CD4-positive, alpha-beta memory T cell (primary cell): ENCODE measurements at places on chromosomes 2 and 18. TPM values are rescaled to one million over a fixed set of nuclear protein-coding genes. Genes with fewer than 3 reads are reported as not detected.

GNAL gene
- total RNA-seq, result 0.26 TPM

CD8A gene
- 1.9 TPM for total RNA-seq

MAP2 gene
- 0.47 TPM for total RNA-seq

WNT10A gene
- 12.4 TPM for total RNA-seq

GFPT1 gene
- total RNA-seq, result 25.8 TPM

FAHD2A gene
- total RNA-seq, result 33.9 TPM

PAIP2B gene
- total RNA-seq, result 11.0 TPM

TFCP2L1 gene
- 0.06 TPM for total RNA-seq

OTOS gene
- not detected for total RNA-seq

MRPS9 gene
- 22.0 TPM for total RNA-seq

PPP1R1C gene
- not detected for total RNA-seq

BMP10 gene
- not detected for total RNA-seq

APLF gene
- 9.5 TPM for total RNA-seq

COPS8 gene
- 33.4 TPM for total RNA-seq

TMEM198 gene
- total RNA-seq, result 0.76 TPM

MDH1B gene
- total RNA-seq, result 0.17 TPM

UCN gene
- total RNA-seq, result 5.4 TPM

ALKAL2 gene
- not detected for total RNA-seq

LPIN2 gene
- total RNA-seq, result 103 TPM

CIB4 gene
- total RNA-seq, result not detected

ANKRD30BL gene
- total RNA-seq, result not detected

SCN1A gene
- not detected for total RNA-seq

ALK gene
- not detected for total RNA-seq

SERPINB11 gene
- total RNA-seq, result not detected

GCKR gene
- not detected for total RNA-seq

GKN1 gene
- not detected for total RNA-seq

B3GNT7 gene
- total RNA-seq, result not detected

PLGLB2 gene
- 3.3 TPM for total RNA-seq

DLX2 gene
- total RNA-seq, result not detected

CHRND gene
- total RNA-seq, result not detected

HOXD12 gene
- total RNA-seq, result not detected

SGO2 gene
- 4.8 TPM for total RNA-seq

NTSR2 gene
- not detected for total RNA-seq

B3GNT2 gene
- 18.3 TPM for total RNA-seq

ATP8B1 gene
- not detected for total RNA-seq

ACOXL gene
- total RNA-seq, result not detected

NYAP2 gene
- 0.06 TPM for total RNA-seq

TMEM17 gene
- not detected for total RNA-seq

IL36B gene
- total RNA-seq, result not detected

CTAGE1 gene
- not detected for total RNA-seq
